ENCODE measurements at places on chromosomes 3 and 15.

- no peak overlapping the region for H3K4me3 ChIP-seq
- H3K4me1 ChIP-seq, result peaks cover 3% of the 10 kb centered on the region
- peaks cover 10% of the 10 kb centered on the region for H3K27me3 ChIP-seq
- no peaks in the 10 kb centered on the region for H3K36me3 ChIP-seq
- no peak overlapping the region for H3K27ac ChIP-seq
These were observed 35.9 kb downstream of the CYP19A1 start for GRCh38 chr15:51302480-51302879.

- no peak overlapping the region for H3K4me3 ChIP-seq
- no peak for DNase-seq
- peaks cover 5% of the 10 kb centered on the region for H3K27me3 ChIP-seq
- H3K4me1 ChIP-seq, result peaks cover 32% of the 10 kb centered on the region
- H3K36me3 ChIP-seq, result peaks cover 10% of the 10 kb centered on the region
These were observed 2.5 kb upstream of the ABHD5 start for GRCh38 chr3:43688245-43688650.

DNA sequence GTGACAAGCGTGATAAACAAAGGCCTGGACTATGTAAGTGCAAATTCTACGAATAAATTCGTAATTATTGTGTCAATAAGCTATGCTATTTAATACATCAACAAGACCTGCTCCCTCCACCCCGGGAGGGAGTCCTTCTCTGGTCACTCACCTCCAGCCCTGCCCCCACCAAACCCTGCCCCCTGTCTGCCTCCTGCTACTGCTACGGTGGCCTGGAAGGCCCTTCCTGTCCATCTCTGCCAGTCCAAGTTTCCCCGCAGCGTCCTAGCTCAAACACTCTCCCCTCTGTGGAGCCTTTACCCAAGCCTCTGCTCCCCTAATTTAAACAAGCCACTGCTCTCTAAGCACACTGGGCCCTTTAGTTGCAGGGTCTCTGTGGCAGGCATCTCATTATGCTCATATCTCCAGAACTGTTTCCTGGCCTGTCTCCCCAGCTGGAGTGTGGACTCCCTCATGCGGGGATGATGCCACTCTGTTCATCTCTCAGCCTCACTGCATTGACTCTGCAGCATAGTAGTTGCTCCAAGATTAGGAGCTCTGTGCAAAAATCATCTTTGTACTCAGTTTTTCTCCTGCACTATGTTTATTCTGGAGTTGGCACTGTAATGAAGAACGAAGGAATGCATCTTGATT is 241.2 kb downstream of the NTRK3 start:
- no peak overlapping the region for H3K27ac ChIP-seq
- DNase-seq, result no peak
- peaks cover 25% of the 10 kb centered on the region for H3K4me1 ChIP-seq
- H3K36me3 ChIP-seq, result no peaks in the 10 kb centered on the region

- DNase-seq, result no peak
- no peak overlapping the region for H3K4me3 ChIP-seq
- H3K27me3 ChIP-seq, result no peaks in the 10 kb centered on the region
- H3K27ac ChIP-seq, result no peak overlapping the region
These were observed 5.9 kb downstream of the ATOSA start for GRCh38 chr15:52673312-52673711.

DNA sequence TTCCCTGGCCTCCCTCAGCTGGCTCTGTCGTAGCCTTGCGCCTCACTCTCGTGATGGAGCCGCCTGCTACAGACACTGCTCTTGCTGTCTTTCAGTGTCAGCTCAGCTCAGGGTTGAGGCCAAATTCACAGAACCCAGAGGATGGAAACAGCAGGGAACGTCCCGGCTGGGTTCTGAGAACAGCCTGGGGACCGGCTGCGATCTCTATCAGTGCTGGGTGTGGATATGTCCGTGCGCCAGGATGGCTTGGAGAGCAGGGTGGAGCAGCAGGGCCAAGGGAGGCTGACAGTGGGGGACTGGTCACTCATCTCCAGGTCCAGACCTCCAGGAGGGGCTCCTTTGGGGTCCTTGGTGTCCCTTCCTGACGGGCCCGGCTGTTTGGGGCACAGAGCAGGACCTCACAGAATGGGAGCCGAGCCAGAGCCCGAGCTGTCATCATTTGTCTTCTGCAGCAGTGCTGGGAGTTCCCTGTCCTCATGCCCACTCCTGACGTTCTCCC is 18.4 kb downstream of the KLF15 start:
- peaks cover 5% of the 10 kb centered on the region for H3K4me1 ChIP-seq
- no peak overlapping the region for H3K4me3 ChIP-seq
- no peaks in the 10 kb centered on the region for H3K27me3 ChIP-seq
- no peak overlapping the region for H3K27ac ChIP-seq

DNA sequence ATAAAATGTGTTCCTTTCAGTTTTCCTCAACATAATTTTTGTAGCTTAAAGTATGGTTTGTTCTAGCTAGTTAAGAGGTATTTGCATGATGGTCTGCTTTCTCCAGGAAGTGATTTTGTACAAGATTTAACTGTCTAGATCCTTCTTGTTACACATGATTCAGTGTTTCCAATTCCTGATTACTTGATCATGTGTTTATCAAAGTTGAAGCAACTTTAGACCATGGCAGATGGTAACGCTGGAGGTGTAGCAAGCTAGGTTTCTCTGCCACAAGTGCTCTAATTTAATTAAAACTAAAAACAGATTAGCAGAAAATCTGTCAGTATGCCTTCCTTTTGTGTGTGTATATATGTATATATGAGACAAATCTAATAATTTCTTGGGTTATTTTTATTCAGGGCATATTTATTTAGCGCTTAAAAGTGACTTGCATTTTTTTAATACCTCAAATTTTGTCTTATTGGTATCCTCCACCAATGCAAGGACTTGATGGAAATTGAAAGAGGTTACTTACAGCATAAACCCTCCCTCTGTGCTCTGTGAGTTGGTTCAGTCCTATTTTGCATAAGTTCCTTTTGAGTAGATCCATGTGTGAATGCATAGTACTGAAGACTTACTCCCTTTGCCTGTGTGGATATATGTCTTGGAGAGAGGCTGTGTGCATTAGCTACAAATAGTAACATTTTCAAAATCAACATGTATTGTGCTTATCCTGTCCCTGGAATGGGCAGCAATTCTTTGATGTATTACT is 157.3 kb upstream of the CGNL1 start:
- no peaks in the 10 kb centered on the region for H3K36me3 ChIP-seq
- H3K4me1 ChIP-seq, result peaks cover 83% of the 10 kb centered on the region
- DNase-seq, result no peak
- peak overlapping the region; percentile 69 for H3K4me3 ChIP-seq

DNA sequence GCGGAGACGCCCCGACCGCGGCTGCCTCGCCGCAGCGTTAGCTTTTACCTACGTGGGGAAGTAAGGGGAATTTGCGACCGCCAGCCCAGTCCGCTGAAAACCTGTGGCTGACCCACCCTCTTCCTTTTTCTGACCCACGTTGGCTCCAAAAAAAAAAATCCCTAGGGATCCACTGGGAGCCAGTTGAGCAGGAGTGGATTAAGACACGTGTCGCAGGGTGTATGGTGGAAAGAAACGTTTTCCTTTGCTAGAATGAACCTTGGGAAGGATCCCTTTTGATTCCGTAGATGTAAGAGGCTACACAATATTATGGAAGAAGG is 575 bp upstream of the PCYT1A start:
- H3K4me3 ChIP-seq, result peak overlapping the region; percentile 97
- peaks cover 39% of the 10 kb centered on the region for H3K4me1 ChIP-seq
- H3K36me3 ChIP-seq, result no peaks in the 10 kb centered on the region
- peak overlapping the region; percentile 95 for H3K27ac ChIP-seq
- no peak for DNase-seq

DNA sequence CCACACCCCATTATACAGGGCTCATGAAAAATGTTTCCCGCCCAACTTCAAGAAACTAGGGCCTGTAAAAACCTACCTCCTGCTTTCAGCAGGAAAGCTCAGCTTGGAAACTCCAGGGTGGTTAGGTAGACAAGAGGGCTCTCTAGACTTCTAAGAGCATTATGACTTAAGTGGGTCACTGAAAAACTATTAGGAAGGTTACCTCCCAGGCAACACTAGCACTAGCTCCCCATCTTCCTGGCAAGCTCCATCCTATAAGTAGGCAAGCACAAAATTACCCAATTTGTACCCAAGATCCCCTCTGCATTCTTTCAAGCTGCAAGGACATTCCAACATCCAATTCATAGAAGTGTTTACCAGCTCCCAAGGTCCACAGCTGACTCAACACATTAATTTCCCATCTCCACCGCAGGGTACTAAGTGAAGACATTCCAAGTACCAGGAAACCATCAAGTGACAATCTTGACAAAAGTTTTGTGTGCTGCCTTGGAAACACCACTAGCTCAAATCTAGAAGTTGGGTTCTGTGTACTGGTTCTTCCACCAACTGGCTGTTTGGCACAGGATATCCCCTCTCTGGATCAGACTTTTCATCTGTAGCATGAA is 46.9 kb downstream of the WNT5A start:
- no peaks in the 10 kb centered on the region for H3K27me3 ChIP-seq
- no peaks in the 10 kb centered on the region for H3K4me1 ChIP-seq
- no peak for DNase-seq
- H3K4me3 ChIP-seq, result no peak overlapping the region

DNA sequence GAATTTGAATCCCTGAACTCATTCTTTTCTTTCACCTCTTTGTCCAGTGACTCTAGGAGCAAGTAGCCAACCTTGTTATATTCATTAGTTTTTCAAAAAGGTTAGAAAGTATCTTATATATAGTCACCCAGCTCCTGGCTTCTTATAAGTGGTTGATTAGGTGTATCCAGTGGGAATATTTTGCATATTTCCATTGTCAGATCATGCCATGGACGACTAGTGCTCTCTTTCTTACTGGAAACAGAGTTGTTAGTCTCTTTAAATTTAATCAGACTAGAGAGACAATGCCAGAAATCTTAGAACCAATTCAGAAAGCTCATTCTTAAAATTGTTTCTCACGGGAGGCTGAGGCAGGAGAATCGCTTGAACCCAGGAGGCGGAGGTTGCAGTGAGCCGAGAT is 73.4 kb downstream of the CHRD start:
- no peak overlapping the region for H3K4me3 ChIP-seq
- no peaks in the 10 kb centered on the region for H3K4me1 ChIP-seq
- no peak for DNase-seq
- no peak overlapping the region for H3K27ac ChIP-seq
- H3K27me3 ChIP-seq, result no peaks in the 10 kb centered on the region

- H3K4me1 ChIP-seq, result no peaks in the 10 kb centered on the region
- H3K27me3 ChIP-seq, result peaks cover 5% of the 10 kb centered on the region
- DNase-seq, result no peak
- no peak overlapping the region for H3K27ac ChIP-seq
- no peak overlapping the region for H3K4me3 ChIP-seq
These were observed 18.0 kb downstream of the APOD start for GRCh38 chr3:195565716-195566115.

- H3K27ac ChIP-seq, result no peak overlapping the region
- H3K36me3 ChIP-seq, result peaks cover 6% of the 10 kb centered on the region
- peak overlapping the region; percentile 81 for H3K4me3 ChIP-seq
- no peak for DNase-seq
- peaks cover 29% of the 10 kb centered on the region for H3K4me1 ChIP-seq
- peaks cover 16% of the 10 kb centered on the region for H3K27me3 ChIP-seq
These were observed 1.5 kb upstream of the ARHGAP31 start for GRCh38 chr3:119292666-119293065.

GRCh38 chr15:69973102-69973714 is 124.5 kb downstream of the TLE3 start:
- no peaks in the 10 kb centered on the region for H3K36me3 ChIP-seq
- no peak overlapping the region for H3K27ac ChIP-seq
- H3K4me3 ChIP-seq, result no peak overlapping the region
- DNase-seq, result no peak
- H3K27me3 ChIP-seq, result peaks cover 3% of the 10 kb centered on the region
- no peaks in the 10 kb centered on the region for H3K4me1 ChIP-seq

GRCh38 chr3:7211740-7212139 is 350.8 kb downstream of the GRM7 start:
- no peaks in the 10 kb centered on the region for H3K36me3 ChIP-seq
- H3K4me3 ChIP-seq, result no peak overlapping the region
- no peaks in the 10 kb centered on the region for H3K27me3 ChIP-seq
- no peak for DNase-seq

GRCh38 chr3:59759298-59760031 is 709.6 kb upstream of the CFAP20DC start:
- H3K27ac ChIP-seq, result no peak overlapping the region
- no peak for DNase-seq
- no peaks in the 10 kb centered on the region for H3K36me3 ChIP-seq

GRCh38 chr15:31376511-31376910 is 49.9 kb downstream of the KLF13 start:
- peaks cover 16% of the 10 kb centered on the region for H3K36me3 ChIP-seq
- peak overlapping the region; percentile 24 for H3K27ac ChIP-seq
- H3K4me3 ChIP-seq, result no peak overlapping the region
- no peak for DNase-seq
- peaks cover 43% of the 10 kb centered on the region for H3K4me1 ChIP-seq

- no peak overlapping the region for H3K27ac ChIP-seq
- no peak for DNase-seq
- no peaks in the 10 kb centered on the region for H3K27me3 ChIP-seq
- no peaks in the 10 kb centered on the region for H3K36me3 ChIP-seq
These were observed 79.0 kb downstream of the THSD4 start for GRCh38 chr15:71194286-71194685.

GRCh38 chr3:119331661-119332060 is 37.5 kb downstream of the ARHGAP31 start:
- H3K27ac ChIP-seq, result no peak overlapping the region
- no peak for DNase-seq
- H3K27me3 ChIP-seq, result no peaks in the 10 kb centered on the region
- H3K36me3 ChIP-seq, result no peaks in the 10 kb centered on the region
- no peak overlapping the region for H3K4me3 ChIP-seq
- peaks cover 29% of the 10 kb centered on the region for H3K4me1 ChIP-seq

- peaks cover 8% of the 10 kb centered on the region for H3K36me3 ChIP-seq
- DNase-seq, result peak; percentile 28
- H3K4me1 ChIP-seq, result peaks cover 34% of the 10 kb centered on the region
- no peaks in the 10 kb centered on the region for H3K27me3 ChIP-seq
These were observed 134.3 kb downstream of the VGLL4 start for GRCh38 chr3:11509173-11510000.

- no peak for DNase-seq
- no peak overlapping the region for H3K27ac ChIP-seq
- no peaks in the 10 kb centered on the region for H3K36me3 ChIP-seq
- H3K4me1 ChIP-seq, result no peaks in the 10 kb centered on the region
- no peaks in the 10 kb centered on the region for H3K27me3 ChIP-seq
These were observed 22.1 kb upstream of the TRA2B start for GRCh38 chr3:185959609-185960521.

- DNase-seq, result no peak
- H3K27ac ChIP-seq, result no peak overlapping the region
- no peaks in the 10 kb centered on the region for H3K36me3 ChIP-seq
- H3K27me3 ChIP-seq, result no peaks in the 10 kb centered on the region
- H3K4me1 ChIP-seq, result no peaks in the 10 kb centered on the region
These were observed 318.4 kb upstream of the COL8A1 start for GRCh38 chr3:99319961-99320360.

DNA sequence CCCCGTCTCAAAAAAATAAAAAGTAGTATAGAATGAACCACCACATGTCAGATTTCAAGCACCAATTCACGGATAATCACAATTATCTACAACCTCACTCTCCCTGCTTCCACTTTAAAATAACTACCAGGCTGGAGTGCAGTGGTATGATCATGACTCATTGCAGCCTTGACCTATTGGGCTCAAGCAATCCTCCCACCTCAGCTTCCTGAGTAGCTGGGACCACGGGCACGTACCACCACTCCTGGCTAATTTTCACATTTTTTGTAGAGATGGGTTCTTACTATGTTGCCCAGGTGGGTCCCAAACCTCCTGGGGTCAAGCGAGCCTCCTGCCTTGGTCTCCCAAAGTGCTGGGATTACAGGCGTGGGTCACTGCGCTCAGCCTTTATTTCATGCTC is 38.1 kb upstream of the LDHAL6B start:
- no peak overlapping the region for H3K27ac ChIP-seq
- peaks cover 19% of the 10 kb centered on the region for H3K4me1 ChIP-seq
- no peak for DNase-seq
- no peaks in the 10 kb centered on the region for H3K27me3 ChIP-seq
- peaks cover 32% of the 10 kb centered on the region for H3K36me3 ChIP-seq
- no peak overlapping the region for H3K4me3 ChIP-seq
